ENCODE measurements at places on chromosomes 7 and 10.

DNA sequence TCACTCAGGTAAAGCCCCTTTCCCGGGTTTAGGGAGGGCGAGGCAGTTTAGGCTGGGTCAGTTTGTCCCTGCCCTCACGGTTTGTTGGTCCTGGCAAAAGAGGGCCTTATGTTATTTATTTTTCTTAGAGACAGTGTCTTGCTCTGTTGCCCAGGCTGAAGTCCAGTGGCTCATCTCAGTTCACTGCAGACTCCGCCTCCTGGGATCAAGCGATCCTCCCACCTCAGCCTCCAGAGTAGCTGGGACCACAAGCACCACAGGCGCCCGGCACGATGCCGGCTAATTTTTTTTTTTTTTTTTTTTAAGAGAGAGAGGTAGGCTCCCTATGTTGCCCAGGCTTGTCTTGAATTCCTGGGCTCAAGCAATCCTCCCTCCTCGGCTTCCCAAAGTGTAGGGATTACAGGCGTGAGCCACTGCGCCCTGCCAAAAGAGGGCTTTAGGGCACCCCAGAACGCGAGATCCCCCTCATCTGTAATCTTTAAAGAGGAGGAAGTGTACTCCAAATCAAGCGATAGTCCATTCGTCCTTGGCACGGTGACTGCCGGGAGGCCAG lies 626 bp upstream of the BMS1 start:
- DNase-seq = peak; percentile 58

DNA sequence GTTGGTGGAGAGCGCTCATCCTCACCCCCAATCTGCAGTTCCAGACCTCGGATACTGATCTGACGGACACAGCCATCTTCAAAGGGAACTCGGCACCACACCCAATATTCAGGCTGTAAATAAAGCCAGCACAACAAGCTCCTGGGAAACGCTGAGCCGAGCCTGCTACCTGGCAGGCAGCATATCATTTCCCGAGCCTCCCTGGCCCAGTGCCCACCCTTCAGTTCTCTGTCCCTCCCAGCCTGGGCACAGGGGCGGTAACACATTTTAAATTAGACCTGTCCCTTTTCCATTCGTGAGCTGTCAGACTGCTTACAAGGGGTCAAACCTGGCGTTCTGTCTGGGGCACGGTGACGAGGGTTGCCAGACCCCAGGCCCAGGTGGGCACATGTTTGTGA lies 250.5 kb downstream of the ARHGAP12 start:
- no peak for DNase-seq

- no peak for DNase-seq
These were observed 17.1 kb downstream of the EIF4H start for GRCh38 chr7:74191231-74191630.

GRCh38 chr10:9331583-9332008 lies 1277.1 kb downstream of the GATA3 start:
- peak; percentile 83 for DNase-seq
